Activated CD4-positive, alpha-beta T cell treated with anti-CD3 and anti-CD28 coated beads, Interleukin-2, amount 10 ng/mL, durations not matched to agents 7 days and 5 days (primary cell): ENCODE measurements at places on chromosomes 2 and 18.

DNA sequence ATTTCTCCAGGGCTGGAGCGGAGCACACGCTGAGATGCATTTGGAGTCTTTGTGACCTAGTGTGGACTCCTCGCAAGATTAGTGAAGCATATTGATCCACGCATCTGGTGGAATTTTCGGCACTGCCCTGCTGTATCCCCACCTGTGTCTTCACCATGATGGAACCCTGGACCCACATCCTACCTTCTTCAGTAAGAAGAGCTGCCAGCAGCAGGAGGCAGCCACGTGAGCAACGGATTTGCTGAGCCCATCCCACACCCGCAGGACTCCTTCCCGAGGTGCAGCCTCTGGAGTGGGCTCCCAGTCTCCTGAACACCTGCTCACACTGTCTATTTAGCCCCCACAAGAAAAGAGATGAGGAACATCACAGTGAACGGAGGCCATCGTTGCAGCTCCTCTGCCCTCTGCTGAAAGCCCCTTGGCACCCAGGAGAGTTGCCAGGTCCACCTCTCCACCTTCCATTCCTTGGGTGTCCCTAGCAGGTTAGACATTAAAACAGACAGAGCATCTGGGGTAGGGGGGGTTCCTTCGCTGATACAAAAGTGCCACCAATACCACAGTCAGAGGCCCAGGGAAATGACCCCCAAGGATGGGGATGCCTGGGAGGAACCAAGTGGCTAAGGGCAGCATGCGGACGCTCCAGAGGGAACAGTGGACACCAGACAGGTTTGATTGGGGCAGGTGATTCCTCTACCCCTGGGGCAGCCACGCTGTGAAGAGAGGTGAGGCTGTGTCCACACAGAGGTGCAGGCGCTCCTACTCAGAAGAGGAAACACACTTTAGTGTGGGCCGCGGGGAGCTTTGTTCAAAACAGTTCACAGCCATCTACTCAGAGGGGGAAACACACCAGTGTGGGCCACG, 302.8 kb upstream of the SALL3 start:
- no peak for DNase-seq

DNA sequence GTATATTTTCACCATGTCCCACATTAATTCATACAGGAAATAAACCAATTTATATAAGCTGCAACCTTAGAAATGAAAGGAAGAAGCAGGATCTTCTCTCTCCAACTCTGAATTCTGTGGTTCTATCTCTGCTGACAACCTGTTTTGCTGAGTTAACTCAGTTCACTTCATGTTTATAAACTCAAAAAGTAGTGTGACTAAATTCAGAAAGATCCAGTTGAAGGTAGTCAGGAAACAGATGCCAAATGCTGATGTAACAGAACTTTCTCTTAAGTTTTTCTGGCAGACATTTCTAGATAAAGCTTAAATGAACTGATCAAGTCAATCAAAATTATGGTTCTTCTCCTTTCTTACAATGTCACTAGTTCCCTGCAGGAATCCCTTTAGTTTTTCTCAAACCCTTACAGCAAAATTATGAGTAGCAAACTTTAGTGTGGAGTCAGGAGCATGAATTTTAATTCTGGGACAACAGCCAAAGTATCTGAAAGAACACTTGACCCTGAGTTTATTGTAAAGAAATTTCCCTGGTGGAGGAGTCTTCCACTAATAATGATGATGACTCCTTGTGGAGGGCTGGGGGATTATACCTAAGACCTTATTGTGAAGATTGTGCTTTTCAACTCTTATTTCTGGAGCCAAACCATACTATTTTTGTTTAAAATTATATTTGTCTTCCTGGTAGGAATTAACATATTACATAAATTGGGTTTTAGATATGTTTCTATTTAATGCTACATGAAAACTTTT, 216.9 kb downstream of the MYO3B start:
- no peak for DNase-seq

DNA sequence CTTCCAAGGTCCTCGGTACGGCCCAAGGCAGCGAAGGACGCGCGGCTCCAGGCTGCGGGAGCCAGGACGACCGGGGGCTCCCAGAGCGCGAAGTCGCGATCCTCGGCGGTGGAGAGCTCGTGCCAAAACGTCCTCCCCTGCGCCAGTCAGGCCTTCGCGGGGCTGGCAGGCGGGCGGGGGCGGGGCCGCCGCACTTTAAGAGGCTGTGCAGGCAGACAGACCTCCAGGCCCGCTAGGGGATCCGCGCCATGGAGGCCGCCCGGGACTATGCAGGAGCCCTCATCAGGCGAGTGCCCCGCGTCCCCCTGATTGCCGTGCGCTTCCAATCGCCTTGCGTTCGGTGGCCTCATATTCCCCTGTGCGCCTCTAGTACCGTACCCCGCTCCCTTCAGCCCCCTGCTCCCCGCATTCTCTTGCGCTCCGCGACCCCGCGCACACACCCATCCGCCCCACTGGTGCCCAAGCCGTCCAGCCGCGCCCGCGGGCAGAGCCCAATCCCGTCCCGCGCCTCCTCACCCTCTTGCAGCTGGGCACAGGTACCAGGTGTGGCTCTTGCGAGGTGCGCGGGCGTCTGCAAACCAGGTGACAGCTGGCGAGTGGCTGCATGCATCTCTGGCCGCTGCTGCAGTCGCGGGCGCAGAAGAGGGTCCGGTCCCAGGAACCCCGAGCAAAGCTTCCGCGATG, at the start of gene CIDEA:
TSS of gene CIDEA (plus strand) at position 226 of the 684 bp plus-strand sequence. CDS start at position 249, 23 bp downstream.
- DNase-seq, result no peak

DNA sequence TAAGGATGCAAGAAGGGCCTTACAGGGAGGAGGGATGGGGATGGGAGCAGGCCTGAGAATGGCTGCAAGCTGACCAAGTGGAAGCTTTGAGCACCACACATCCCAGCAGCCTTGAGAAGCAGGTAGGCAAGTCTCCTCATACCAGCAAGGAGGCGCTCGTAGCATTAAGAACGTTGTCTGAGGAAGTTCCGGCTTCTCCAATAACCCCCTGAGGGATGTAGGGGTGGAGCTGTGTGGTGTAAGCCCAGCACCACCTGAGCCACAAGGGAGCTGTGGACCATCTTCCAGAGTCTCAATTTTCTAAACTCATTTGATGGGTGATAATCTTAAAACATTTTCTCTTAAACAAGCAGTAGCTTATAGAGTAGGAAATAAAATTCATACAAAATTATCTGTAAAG, 50.6 kb downstream of the ST3GAL5 start:
- no peak for DNase-seq
